ENCODE measurements at places on chromosomes 4 and X.
A peak's percentile ranks its signal among the peaks of the same experiment; 100 is the strongest.

GRCh38 chr4:56106180-56107147, 157.7 kb downstream of the CEP135 start:
- DNase-seq = no peak

- no peak for DNase-seq
These were observed 39.7 kb downstream of the LGI2 start for GRCh38 chr4:24991015-24991414.

DNA sequence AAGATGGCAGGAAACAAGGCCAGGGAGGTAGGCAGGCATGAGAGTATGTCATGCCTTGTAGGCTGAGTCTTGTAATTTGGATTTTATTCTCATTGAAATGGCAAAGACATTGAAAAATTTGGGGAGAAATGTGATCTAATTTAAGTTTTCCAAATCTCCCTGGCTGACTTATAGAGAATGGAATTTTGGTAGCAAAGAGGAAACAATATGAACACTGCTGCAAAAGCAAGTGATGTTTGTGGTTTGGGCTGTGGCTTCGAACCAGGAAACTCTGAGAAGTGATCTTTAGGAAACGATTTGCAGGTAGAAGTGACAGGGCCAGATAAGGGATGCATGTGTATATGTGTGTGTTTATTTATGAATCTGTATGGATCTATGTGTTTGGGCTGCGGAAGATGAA, 35.6 kb downstream of the ARSJ start:
- no peak for DNase-seq

DNA sequence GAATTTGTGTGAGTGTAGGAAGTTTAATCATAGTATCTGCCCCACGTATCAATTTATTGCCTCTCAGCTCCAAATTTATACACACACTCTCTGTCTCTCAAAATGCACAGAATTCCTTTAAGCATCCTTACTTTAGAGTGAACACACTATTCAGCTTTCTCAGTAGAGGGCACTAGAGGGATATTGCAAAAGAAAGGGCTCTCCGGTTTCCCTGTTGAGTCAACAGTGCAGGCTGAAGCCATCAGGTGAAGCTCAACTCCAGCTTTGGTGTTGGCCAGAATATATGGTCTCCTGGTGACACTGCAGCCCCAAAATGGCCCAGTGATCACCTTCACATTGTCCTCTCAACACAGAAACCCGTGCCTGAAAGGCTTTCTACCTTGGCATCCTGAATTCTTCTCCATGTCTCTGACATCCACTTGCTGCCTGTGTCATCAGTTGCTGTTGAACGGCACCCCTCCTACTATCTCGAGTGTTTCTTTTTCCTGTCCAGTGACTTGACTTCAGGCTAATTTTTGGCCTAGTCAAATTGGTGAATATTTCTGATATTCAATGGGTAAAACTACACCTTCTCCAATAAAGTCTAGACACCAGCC, 670.5 kb downstream of the GABRG1 start:
- DNase-seq = peak; percentile 8

- DNase-seq = no peak
These were observed 352.5 kb upstream of the PITX2 start for GRCh38 chr4:110975338-110975737.

- no peak for DNase-seq
These were observed 48.0 kb downstream of the SH3RF1 start for GRCh38 chr4:169222761-169223160.

DNA sequence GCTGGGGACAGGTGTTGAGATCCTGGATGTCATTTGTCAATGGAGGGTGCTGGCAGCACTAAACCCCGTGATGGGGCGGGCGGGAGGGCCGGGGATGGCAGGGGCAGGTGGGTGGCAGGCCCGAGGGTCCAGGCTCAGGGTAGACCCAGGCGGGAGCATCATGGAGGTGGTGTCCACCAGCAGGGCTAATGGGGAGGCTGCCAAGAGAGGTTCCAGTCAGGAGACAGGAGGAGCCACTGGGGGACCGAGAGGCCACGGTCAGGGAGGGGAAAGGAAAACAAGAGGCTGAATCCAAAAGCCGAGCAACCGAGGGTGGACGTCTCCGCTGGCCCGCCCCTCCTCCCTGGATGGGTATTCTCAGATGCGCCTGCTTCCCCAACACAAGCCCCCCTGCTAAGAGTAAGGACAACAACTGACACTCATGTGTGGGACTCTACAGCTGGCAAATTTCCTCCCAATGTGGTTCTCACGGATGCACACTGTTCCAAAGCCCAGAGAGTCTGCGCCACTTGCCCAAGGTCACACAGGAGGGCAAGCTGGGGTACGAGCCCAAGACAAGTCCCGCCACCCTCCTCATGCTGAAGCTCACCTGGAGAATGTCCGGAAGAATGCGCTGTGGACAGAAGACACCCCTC, 132.0 kb downstream of the CPZ start:
- no peak for DNase-seq

- peak; percentile 20 for DNase-seq
These were observed 602.1 kb downstream of the RAB28 start for GRCh38 chr4:12881945-12882584.

GRCh38 chrX:132631579-132632232, 142.9 kb upstream of the MBNL3 start:
- peak; percentile 4 for DNase-seq

DNA sequence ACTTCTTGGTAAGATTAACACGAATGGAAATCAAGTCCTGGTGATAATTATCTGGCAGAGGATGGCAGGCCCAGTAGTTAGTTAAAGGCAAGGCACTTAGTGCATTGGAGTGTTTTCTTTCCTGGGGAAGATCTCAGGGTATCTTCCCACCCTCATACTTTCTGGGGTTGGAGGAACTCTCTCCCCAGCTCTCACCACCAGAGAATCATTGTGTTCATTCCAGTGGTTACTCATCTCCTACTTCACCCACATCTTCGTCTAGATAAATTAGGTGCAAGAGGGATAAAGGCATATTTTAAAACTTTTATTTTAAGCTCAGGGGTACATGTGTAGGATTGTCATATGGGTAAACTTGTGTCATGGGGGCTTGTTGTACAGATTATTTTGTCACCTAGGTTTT, 67.5 kb upstream of the SH3RF1 start:
- DNase-seq = no peak

DNA sequence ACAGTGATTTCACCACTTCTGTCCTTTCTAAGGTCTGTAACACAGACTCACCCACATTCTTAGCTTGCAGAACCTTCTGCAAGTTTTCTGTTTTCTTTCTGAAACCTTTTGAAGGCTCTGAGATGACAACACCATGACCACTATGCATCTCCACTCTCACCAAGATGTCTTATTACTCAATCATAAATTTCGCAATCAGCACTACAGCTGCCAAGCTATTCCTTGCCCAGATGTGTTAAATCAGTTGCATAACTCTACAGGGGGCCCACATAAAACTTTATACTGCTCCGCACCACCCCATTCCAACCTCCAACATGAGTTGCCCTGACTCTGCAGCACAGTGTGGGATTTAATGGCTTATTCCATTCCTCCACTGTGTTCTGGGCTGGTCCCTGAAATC, 229.9 kb downstream of the COL25A1 start:
- DNase-seq = no peak

- no peak for DNase-seq
These were observed 178.8 kb downstream of the SNCA start for GRCh38 chr4:89657931-89658700.

All from HuH-7.5 (cell line).